ENCODE measurements at places on chromosomes 1 and 21.

GRCh38 chr1:52237430-52237829, 95.5 kb downstream of the ZFYVE9 start:
- no peak for DNase-seq

GRCh38 chr1:198678901-198679329, 40.1 kb downstream of the PTPRC start:
- DNase-seq, result no peak

- DNase-seq, result peak; percentile 25
Observed at GRCh38 chr1:244077473-244078220, 26.6 kb downstream of the ZBTB18 start.

GRCh38 chr21:45981151-45982091, at the start of gene COL6A1:
Gene COL6A1, plus strand, starts transcription at chr21:45981770. Its CDS starts 81 bp downstream, at chr21:45981851.
- peak; percentile 76 for DNase-seq

GRCh38 chr1:192998536-192998935, 60.6 kb downstream of the UCHL5 start:
- no peak for DNase-seq

DNA sequence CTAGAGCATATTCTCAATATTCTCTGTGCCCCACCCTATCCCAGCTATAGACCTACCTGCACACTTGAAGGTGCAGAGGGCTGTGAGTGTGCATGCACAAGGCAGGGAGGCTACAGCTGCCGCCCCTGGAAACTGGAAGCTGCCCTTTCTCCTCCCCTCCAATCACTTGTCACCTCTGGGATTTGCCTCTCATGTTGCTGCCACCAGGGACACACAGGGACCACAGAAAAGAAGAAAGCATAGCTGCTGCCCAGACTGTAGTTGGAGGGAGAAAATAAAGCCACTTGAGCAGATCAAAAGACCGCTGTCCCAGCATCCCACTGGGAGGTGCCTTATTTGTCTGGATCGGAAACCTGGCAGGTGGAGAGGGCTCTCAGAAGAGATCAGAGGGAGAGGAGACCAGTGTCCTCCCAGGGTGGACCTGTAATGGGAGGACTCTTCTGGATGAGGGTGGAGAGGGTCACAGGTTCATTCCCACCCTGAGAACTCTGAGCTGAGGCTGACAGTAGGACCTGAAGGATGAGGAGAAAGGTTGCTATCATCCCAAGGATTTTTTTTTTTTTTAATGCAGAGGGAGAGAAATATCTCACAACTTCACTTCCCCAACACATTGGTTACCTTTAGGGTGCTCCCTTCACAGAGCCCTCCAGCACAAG, 7.6 kb upstream of the INPP5B start:
- DNase-seq, result no peak

DNA sequence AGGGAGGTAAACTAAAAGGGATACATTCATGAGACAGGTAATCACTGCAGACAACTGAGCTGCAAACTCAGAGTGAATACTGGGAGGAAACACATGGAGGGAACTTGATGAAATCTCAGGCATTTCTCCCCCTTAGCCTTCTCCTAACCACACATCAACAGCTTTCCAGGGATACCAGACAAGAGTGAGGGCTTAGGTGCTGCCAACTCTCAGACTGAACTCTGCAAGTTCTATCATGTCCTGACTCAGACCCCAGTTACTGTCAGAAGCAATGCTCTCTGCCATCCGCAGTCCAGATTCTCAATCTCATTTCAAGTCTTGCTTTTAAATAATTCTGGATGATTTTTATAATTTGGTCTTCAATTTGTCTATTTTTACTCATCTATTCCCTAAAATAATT, 267.3 kb downstream of the LTN1 start:
- DNase-seq, result no peak

Measured in anterior cingulate cortex (tissue), 58 donors.